ENCODE measurements at places on chromosomes 6 and 20. TPM values are rescaled to one million over a fixed set of nuclear protein-coding genes. Genes with fewer than 3 reads are reported as not detected.
A peak's percentile ranks its signal among the peaks of the same experiment; 100 is the strongest.

Gene SEC23B
- 35.4 TPM for total RNA-seq

- no peak for DNase-seq
Measured at GRCh38 chr20:15675061-15675514, 898.2 kb downstream of the KIF16B start.

DNA sequence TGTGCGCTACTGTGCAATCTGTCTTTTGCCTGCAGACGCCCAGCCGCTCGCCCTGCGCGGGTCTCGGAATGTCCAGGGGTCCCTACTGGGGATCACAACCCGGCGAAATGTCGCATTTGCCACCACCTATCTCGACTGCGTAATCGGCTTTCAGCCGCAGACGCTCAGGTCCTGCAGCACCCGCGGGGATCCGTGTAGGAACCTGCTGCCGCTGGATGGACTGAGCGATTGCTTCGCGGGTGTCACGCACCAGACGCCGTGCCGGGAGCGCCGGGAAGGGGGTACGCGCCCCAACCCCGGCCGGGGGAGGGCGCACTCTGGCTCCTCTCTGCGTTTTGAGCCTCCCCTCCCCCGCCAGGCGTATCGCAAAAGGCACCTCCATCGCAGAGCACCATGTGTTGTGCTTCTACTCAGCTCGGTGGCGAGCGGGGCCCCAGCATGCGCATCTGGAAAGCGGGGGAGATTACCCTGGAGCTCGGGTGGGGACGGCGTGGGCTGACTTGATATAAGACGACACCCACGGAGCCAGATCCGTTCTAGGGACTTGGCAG lies 747 bp upstream of the PTPRA start:
- peak; percentile 80 for DNase-seq

- DNase-seq = no peak
Measured at GRCh38 chr6:139777202-139777970, 402.9 kb upstream of the CITED2 start.

- no peak for DNase-seq
Measured at GRCh38 chr6:13183415-13184088, 144.8 kb downstream of the TBC1D7 start.

Gene TOMM6
- 97.3 TPM for total RNA-seq

GRCh38 chr6:118652051-118652615 lies 742 bp upstream of the CEP85L start:
- DNase-seq = no peak

Gene EDN3
- total RNA-seq = not detected
